Stimulated activated CD4-positive, alpha-beta T cell treated with anti-CD3 and anti-CD28 coated beads, Interleukin-12 subunit alpha, Interleukin-12 subunit beta, amount 100 ng/mL, for 4 hours (primary cell): ENCODE measurements at places on chromosomes 13 and 19.

DNA sequence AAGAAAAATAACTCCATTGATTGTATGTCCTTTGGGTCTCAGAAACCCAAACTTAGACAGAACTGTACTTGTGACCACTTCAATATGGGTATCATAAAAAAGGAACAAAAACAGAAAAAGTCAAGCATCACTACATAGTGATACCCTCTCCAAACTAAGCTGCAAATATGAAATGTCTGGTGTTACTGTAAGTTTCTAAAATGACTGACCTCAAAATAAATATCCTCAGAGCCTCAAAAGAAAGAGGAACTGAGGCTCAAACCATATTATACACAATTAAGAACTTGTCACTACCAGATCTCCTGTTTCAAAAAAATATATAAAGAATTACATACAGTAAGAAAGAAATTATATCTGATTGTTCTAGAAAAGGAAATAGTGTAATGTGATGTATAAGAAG lies 787.9 kb upstream of the KLHL1 start:
- no peak for DNase-seq

DNA sequence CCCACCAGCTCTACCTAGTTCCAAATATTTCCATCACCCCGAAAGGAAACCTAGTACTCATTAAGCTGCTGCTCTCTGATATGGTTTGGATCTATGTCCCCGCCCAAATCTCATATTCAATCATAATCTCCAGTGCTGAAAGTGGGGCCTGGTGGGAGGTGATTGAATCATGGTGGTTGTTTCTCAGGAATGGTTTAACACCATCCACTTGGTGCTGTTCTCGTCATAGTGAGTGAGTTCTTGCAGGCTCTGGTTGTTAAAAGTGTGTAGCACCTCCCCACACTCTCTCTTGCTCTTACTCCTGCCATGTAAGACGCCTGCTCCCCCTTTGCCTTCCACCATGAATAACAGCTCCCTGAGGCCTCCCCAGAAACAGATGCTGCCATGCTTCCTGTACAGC lies 43.4 kb upstream of the MED4 start:
- no peak for DNase-seq

GRCh38 chr19:51470966-51471365 lies 7.4 kb upstream of the CEACAM18 start:
- no peak for DNase-seq

DNA sequence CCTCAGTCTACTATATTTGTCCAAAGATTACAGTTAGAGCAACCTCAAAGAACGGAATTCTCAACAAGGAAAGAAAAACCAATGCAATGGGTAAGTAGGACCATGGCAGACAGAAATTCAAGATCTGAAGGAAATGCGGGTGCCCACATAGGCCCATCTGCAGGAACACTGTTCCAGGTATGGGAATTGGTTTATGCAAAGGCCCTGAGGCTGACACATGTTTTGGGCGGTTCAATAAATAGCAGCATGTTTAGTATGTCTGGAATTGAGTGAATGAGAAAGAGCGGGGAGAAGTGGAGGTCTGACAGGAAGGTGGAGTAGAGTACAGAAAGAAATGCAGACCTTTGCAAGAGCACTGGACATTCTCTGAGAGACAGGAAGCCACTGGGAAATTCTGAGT lies 164.7 kb upstream of the KLF12 start:
- DNase-seq = no peak

GRCh38 chr13:59408738-59409137 lies 755.0 kb downstream of the DIAPH3 start:
- DNase-seq = no peak

GRCh38 chr19:13234518-13234917 lies 84.3 kb downstream of the IER2 start:
- DNase-seq = peak; percentile 54

DNA sequence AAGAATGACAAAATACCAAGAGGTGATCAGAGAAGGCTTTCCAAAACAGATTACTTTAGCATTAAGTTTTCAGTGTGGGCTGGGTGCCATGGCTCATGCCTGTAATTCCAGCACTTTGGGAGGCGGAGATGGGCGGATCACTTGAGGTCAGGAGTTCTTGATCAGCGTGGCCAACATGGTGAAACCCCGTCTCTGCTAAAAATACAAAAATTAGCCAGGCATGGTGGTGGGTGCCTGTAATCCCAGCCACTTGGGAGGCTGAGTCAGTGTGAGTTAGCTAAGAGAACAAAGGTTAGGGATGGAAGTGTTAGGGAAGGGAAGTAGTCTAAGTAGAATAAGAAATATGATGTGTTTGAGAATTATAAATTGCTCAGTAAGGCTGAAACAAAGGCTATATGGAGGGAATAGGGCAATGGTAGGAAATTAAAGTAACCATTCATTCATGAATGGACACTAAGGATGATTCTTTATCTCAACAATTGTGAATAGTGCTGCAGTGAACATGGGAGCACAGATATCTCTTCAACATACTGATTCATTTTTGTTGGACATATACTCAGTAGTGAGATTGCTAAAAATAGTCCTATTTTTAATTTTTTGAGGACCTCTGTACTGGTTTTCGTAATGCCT lies 3.9 kb upstream of the RCBTB2 start:
- DNase-seq = no peak

GRCh38 chr19:2317300-2317699 lies 9.3 kb upstream of the LINGO3 start:
- no peak for DNase-seq

DNA sequence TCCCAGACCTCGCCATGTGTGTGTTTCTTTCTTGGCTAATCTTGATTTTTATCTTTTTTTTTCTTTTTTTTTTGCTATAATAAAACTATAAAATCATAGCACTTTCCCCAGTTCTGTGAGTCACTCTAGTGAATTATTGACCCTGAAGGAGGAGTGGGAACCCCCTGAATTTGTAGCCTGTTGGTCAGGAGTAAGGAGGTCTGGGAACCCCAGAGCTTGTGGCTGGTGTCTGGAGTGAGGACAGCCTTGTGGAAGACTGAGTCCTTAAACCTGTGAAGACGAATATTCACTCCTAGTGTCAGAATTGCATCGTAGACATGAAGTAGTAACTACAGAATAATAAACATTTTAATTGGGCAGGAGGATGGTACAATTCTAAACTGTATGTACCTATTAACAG lies 7.4 kb downstream of the EID2B start:
- no peak for DNase-seq

- DNase-seq = no peak
These were observed 835 bp downstream of the RSPH6A start for GRCh38 chr19:45814166-45814780.

- DNase-seq = no peak
These were observed 6.4 kb downstream of the FLT1 start for GRCh38 chr13:28488376-28489005.
